ENCODE measurements at places on chromosomes 3 and 15. TPM values are rescaled to one million over a fixed set of nuclear protein-coding genes. Genes with fewer than 3 reads are reported as not detected.

The GATA2 gene
- 9.1 TPM for total RNA-seq

The LARP6 gene
- 15.1 TPM for total RNA-seq

The MYL3 gene
- 3.1 TPM for total RNA-seq

The SLC6A1 gene
- not detected for total RNA-seq

The BMF gene
- 2.2 TPM for total RNA-seq

The DNAJA4 gene
- 33.0 TPM for total RNA-seq

The MESP2 gene
- total RNA-seq = not detected

The PIGBOS1 gene
- total RNA-seq = 11.2 TPM

The HRG gene
- total RNA-seq = not detected

The ARMC8 gene
- total RNA-seq = 78.4 TPM

The MAP1A gene
- total RNA-seq = 10.1 TPM

The RAB27A gene
- total RNA-seq = 4.3 TPM

The MRPL3 gene
- 12.8 TPM for total RNA-seq

The TASOR gene
- total RNA-seq = 30.1 TPM

The NXPE3 gene
- total RNA-seq = 10.1 TPM

The C15orf40 gene
- 11.9 TPM for total RNA-seq

The ESYT3 gene
- 5.5 TPM for total RNA-seq

The MGLL gene
- 118 TPM for total RNA-seq

The RBM5 gene
- 290 TPM for total RNA-seq

The DALRD3 gene
- 58.8 TPM for total RNA-seq

The TRPC1 gene
- 28.8 TPM for total RNA-seq

The ERICH6 gene
- not detected for total RNA-seq

The ADGRG7 gene
- not detected for total RNA-seq

The SLC28A1 gene
- total RNA-seq = not detected

The CYP1A2 gene
- total RNA-seq = not detected

The PAQR9 gene
- not detected for total RNA-seq

The CD80 gene
- total RNA-seq = 9.9 TPM

The TUSC7 gene
- total RNA-seq = not detected

Measured in stomach (tissue), 19 donors.